ENCODE measurements at places on chromosomes 1 and 21.

GRCh38 chr1:45864167-45865106, 61.0 kb downstream of the MAST2 start:
- no peak for DNase-seq

DNA sequence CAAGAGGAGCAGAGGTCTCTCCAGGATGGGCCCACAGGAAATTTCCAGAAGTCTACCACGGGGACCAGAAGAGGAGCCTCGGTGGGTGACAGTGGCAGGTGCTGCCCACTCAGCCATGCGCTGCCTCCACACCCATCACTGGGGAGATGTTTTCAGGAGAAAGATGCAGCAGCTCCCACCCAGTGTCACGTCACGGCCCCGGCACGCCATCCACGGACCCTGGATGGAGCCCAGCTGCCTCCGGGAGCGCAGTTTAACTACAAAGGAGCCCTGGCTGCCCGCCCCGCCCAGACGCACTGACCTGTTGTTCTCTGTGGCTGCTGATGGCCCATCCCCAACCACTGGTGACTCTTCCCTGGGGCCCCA, 6.8 kb downstream of the TSPEAR start:
- no peak for DNase-seq

GRCh38 chr1:222618880-222619596, 1.1 kb downstream of the MIA3 start:
- DNase-seq: no peak

- DNase-seq: no peak
Observed at GRCh38 chr1:65372557-65372956, 47.9 kb upstream of the LEPR start.

DNA sequence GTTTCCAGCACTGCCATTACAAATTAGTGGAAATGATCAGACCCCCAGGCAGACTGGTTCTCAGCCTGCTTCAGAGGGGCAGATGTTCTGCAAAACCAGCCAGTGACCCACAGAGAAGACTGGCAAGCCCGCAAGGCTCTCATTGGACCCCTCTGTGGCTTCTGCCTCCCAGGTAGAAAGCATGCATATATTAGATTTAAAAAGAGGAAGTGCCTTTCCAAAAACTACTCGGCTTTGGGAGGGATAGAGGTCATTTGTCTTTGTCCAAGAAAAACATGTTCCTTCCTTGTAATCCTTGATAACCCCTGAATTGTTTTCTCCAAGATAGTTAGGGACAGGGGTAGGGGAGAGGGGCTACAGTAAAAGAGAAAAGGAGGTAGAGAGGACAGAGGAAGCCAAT, 11.8 kb downstream of the HIVEP3 start:
- no peak for DNase-seq

DNA sequence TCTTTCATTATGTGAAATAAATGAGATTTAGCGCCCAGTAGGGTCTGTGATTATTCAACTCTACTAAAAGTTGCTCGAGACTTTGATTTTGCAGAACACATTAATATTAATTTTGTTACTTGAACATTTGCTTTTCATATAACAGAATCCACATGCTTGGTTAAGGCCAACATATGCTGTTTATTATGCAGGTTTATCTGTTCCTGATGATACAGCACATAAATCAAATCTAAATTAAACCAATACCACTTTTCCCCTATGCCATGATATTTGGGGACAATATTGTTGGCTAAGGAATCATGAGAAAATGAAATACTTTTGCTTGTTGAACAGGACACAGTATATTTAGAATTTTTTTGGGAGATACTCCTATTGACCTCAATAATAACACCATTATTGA, 291.1 kb downstream of the USP25 start:
- DNase-seq: no peak

DNA sequence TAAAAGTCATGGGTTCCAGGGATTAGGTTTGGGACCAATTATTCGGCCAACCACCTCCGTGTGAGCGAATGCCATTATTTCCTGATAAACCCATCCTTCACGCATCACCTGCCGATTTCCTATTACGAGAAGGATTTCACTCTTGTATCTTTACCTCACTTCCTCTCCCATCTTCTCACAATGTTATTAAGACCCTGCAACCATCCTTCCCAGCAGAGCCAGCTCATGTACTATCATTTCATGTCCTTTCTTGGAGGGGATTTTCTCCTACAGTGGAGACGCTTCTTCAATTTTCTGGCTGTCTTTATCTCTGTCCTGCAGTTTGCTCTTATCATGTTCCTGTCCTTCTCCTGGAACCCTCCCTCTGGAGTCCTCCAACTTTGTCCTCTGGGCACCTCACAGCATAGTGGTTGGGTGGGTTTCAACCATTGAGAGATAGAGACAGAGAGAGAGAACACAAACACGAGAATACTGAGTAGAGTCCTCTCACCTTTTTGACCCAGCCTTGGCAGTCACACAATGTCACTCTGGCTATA, 192.2 kb downstream of the DYRK1A start:
- no peak for DNase-seq

GRCh38 chr1:155241069-155241679, 14.1 kb downstream of the ENTREP3 start:
- DNase-seq: no peak

DNA sequence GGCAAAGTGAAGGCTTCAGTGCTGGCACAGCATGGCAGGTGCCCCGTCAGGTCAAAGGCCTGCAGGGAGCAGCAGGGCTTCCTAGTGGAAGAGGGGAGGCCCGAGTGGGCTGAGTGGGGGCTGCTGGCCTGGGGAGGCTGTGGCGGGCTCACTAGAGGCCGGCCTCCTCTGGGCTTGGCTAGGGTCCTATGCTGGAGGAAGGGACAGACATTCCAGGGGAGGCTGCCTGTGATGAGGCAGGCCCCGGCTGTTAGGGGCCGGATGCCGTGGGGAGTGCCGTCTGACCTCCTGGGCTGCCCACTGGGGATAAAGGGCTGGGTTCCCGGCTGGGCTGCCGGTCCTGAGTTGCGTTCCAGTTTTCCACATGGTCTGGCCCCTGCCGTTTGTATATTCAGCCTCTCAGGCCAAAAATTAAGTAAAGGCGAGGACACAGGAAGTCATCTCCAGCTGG, 21.1 kb downstream of the PRXL2B start:
- no peak for DNase-seq

GRCh38 chr1:235018161-235018560, 110.5 kb downstream of the TOMM20 start:
- no peak for DNase-seq

DNA sequence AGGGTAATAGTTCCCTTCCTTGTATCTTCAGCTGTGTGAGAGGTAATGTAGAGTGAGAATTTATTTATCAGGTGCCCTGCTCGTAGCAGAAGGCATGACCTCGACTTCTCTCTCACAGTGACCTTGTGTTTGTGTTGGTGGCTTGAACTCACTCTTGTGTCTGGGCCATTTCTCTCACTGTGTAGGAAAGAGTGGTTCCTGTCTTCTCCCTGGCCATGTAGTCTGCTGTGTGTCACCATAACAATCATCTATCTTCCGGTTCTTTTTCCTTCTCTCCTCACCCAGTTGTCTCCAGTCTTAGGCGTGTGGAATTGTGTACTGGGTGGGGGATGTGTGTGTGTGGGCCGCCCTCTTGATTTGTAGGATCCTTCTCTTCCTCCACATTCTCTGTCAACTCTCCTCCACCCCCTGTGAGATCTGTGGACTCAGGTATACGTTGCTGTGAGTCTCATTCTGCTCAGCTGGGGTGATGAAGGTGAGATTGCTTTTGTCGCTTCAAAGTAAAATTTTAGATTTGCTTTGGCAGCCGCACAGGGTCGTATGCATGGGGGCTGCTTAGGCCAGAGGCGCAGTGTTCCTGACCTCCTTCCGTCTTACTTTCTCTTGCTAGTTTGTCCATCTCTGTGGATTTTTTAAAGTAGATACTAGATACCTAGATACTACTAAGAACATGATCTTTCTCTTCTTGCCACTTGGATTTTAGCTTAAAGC, 31.6 kb downstream of the MAPKAPK2 start:
- no peak for DNase-seq

GRCh38 chr1:33391343-33392078, 39.4 kb downstream of the PHC2 start:
- DNase-seq: no peak

DNA sequence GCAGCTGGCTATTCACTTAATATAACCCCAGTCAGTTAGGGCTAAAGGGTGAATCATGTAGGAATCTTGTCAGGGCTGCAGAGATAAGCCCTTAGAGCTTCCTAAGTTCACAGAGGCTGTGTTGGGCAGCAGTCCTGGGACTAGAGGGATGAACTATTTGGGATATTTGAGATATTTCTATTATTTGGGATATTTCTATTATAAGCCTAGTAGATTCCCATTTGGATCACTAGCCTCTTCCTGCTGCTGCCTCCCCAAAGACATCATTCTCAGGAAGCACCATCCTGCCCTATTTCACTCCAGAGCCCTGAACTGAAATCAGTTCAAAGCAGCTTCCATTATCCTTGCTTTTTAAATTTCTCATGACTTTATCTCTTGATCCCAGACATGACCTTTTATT, 501.3 kb downstream of the NUF2 start:
- DNase-seq: no peak

- DNase-seq: no peak
Observed at GRCh38 chr21:38264571-38264970, 7.8 kb downstream of the KCNJ15 start.

GRCh38 chr1:227896710-227897655, 50.7 kb downstream of the WNT9A start:
- DNase-seq: no peak

- DNase-seq: no peak
Observed at GRCh38 chr1:74780594-74780993, 47.6 kb downstream of the TYW3 start.

GRCh38 chr1:240484804-240485443, 127.0 kb downstream of the GREM2 start:
- DNase-seq: no peak

DNA sequence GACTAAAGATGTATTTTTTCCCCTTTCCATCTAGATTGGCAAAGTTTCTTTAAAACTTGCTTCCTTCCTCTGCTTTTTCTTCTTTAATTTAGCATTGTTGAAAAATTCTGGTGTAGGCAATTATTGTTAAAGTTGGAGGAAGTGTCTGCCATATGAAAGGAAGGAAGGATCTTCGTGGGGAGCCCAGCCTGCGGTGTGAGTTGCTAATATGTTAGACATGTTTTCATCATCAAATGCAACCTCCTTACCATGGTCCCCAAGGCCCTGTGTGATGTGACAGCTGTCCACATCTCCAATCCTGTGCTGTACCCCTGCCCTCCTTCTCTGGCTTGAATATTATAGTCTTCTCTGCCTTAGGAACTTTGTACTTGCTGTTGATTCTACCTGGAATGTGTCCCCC, 81.0 kb upstream of the ZBTB18 start:
- no peak for DNase-seq

GRCh38 chr1:6889875-6890480, 104.7 kb downstream of the CAMTA1 start:
- DNase-seq: peak; percentile 39

- no peak for DNase-seq
Observed at GRCh38 chr1:188058801-188059200, 1230.1 kb downstream of the PLA2G4A start.

DNA sequence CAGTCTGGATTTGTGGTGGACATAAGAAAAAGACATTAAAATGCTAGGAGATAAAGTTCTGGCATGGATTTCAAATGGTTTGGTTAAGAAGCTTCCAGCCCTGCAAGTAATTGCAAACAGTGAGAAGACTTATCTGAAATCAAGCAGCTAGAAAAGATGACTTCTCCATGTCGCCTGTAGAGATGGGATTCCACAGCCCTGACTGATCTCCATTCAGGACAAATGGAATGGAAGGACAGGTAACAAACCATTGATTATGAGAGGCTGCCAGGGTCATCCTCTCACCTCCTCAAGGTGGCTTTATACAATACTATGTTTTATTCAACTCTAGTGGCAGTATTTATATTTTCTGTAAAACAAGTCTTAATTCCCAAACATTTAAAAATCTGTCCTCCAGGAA, 237.9 kb downstream of the HLX start:
- no peak for DNase-seq

DNA sequence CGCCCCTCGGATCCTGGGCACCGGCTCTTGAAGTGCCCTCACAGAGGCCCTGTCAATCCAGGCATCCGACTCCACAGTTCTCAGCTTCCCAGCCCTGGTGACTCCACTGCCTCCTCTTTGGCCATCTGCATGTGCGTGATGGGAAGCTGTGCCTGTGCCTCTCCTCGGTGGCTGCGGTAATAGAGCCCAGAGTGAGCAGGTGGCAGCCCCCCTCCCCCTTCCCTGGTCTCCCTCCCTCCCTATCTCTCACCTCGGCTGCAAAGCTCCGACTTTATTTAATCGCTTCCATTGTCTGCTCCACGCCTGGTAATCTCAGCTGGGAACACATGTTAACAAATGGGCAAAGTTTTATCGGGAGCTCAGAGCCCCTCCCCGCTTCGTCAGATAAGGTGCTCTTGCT, 91.9 kb downstream of the IGSF21 start:
- DNase-seq: no peak

DNA sequence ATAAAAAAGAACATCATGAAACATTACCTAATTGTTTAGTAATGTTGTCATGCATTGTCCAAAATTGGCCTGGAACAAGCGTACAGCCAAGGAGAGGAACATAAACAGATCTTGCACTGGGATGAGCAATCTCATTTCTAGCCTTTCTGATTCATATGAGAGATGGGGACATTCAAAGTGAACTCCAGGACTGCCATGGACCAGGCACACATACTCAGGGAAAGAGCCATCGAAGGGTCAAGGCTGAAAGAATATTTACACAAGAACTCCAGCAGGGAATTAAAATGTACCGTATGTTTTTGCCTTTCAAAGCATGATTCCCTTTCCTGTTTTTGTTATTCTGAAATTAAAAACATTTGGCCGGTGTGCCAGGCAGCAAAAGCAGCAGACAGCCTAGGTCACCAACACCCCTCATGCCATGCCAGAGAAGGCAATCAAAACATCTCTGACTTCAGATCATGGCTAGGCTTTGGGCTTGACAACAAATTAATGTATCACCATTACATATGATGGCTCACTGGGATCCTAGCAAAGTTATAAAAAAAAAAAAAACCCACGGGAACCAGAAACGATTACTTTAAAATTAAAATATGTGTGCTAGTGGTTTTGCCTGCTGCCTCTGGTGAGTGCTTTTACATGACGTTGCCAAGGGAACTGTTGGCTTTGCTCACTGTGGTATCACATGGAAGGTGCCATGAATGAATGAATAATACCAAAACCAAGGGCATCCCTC, 159.8 kb downstream of the TGFBR3 start:
- no peak for DNase-seq

DNA sequence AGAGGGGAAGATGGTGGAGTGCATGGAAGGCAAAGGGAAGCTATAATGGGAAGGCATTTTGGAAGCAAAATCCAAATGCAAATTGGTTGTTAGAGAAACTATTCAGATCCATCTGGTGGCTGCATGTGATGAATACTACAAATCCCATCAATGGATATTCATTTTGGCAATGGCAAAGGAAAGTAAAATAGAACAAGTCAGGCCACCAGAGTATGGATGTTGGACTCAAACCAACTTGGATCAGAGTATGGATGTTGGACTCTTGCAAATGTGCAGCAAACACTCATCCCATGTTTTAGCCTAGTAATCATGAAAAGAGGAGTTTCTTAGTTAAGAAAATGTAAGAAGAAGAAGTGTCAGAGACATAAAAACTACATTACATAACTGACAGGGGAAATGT, 289.6 kb upstream of the DAB1 start:
- DNase-seq: no peak

- no peak for DNase-seq
Observed at GRCh38 chr1:53543778-53544695, 84.8 kb downstream of the DMRTB1 start.

Data from Panc1 (cell line).